ENCODE measurements at places on chromosomes 2 and 18. TPM values are rescaled to one million over a fixed set of nuclear protein-coding genes. Genes with fewer than 3 reads are reported as not detected.

- no peaks in the 10 kb centered on the region for H3K4me1 ChIP-seq
- no peak overlapping the region for H3K4me3 ChIP-seq
- no peak overlapping the region for H3K27ac ChIP-seq
- H3K36me3 ChIP-seq, result no peaks in the 10 kb centered on the region
- no peaks in the 10 kb centered on the region for H3K27me3 ChIP-seq
Observed at GRCh38 chr2:228657807-228658402, 476.4 kb upstream of the SPHKAP start.

DNA sequence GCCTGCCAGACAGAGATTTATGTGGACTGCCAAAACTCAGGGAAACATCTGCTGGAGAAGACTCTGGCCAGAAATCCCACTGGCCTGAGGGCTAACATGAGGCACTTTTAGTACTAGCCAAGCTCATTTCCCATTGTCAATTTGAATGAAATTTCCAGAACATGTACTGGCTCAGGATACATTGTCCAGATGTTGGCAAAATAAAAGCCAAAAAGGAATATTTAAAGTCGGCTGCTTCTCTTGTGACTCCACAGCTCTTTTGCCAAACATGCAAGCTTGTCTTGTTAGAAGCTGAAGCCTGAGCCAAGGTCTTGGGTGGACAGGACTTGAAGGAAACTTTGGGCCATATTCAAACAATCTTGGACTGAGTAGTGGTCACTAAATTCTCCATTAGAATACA, 215.5 kb downstream of the NCKAP5 start:
- no peak for DNase-seq
- H3K27me3 ChIP-seq, result no peaks in the 10 kb centered on the region
- H3K4me1 ChIP-seq, result no peaks in the 10 kb centered on the region
- no peak overlapping the region for H3K4me3 ChIP-seq
- H3K27ac ChIP-seq, result no peak overlapping the region

- H3K4me1 ChIP-seq, result peaks cover 12% of the 10 kb centered on the region
- no peaks in the 10 kb centered on the region for H3K36me3 ChIP-seq
- H3K27me3 ChIP-seq, result no peaks in the 10 kb centered on the region
Observed at GRCh38 chr2:62817995-62818713, 112.6 kb downstream of the EHBP1 start.

DNA sequence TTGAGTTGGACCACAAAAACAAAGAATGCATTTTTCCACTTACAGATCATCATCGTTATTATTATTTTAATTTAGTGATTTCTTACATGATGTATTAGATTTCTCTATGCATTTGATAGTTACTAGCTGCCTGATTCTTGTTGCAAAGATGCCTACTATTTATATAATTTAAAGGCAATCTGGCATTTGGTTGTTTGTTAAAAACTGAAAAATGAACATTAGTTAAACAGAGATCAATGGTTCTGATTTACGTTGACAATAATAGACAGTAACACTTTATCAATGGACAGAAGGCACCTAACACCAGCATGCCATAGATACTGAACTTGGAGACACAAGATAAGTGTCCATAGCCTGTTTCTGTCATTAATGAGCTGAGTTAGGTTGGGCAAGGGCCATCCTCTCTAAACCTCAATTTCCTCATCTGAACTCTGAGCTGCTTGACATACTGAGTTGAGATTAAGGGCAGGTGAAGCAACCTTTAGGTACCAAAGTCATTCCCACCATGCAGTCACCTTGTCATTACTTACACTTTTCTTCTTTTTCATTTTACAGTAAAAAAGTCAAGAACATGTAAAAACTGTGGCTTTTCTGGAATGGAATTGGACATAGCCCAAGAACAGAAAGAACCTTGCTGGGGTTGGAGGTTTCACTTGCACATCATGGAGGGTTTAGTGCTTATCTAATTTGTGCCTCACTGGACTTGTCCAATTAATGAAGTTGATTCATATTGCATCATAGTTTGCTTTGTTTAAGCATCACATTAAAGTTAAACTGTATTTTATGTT, 3.1 kb downstream of the CCL20 start:
- H3K36me3 ChIP-seq, result no peaks in the 10 kb centered on the region
- no peak overlapping the region for H3K27ac ChIP-seq
- H3K4me1 ChIP-seq, result peaks cover 21% of the 10 kb centered on the region
- no peak for DNase-seq
- H3K4me3 ChIP-seq, result no peak overlapping the region

- no peaks in the 10 kb centered on the region for H3K36me3 ChIP-seq
- no peaks in the 10 kb centered on the region for H3K27me3 ChIP-seq
- no peaks in the 10 kb centered on the region for H3K4me1 ChIP-seq
- no peak overlapping the region for H3K4me3 ChIP-seq
- DNase-seq, result no peak
- H3K27ac ChIP-seq, result no peak overlapping the region
Observed at GRCh38 chr2:133138693-133139092, 429.6 kb downstream of the NCKAP5 start.

- H3K36me3 ChIP-seq, result peaks cover 24% of the 10 kb centered on the region
- no peak for DNase-seq
- H3K4me3 ChIP-seq, result peak overlapping the region; percentile 100
- no peaks in the 10 kb centered on the region for H3K27me3 ChIP-seq
- peak overlapping the region; percentile 96 for H3K27ac ChIP-seq
Observed at GRCh38 chr2:38375696-38376345, 1.3 kb downstream of the ATL2 start.

GRCh38 chr18:79717059-79717458, 37.5 kb downstream of the CTDP1 start:
- H3K27ac ChIP-seq, result no peak overlapping the region
- no peak overlapping the region for H3K4me3 ChIP-seq
- H3K4me1 ChIP-seq, result no peaks in the 10 kb centered on the region
- no peak for DNase-seq
- H3K36me3 ChIP-seq, result peaks cover 63% of the 10 kb centered on the region

DNA sequence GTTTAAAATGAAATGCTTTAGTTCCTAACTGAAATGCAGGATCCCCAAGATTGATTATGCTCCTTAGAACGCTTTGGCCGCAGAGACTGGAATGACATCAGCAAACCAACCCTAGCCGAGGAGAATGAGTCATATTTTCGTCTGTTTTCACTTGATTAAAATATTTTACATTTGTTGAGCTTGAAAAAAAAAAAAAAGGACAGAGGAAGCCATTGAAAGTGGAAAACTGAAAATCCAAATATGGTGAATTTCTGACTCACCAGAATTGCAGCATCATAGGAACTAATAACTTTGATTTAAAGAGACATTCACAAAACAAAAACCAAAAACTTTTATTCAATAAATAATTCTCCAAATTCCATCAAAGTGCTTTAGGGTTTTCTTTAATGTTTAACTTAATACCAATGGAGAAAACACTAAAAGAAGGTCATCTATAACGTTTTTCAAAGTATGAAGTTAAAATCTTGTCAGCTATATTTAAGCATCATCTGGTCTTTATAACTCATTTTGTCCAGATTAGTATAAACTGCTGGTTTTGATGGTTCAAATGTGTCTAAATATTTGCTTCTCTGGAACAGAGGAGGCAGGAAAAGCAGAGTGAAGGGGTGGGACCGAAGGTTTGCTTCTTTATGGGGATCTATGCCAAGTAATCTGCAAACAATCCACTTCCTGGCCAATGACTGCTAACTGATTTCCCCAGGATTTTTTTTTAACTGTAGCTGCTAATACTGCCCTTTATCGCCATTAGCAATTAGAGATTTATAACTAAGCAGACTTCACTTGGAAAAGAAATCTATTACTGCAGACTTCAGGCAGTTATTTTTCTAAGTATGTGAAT, 30.9 kb upstream of the COL5A2 start:
- DNase-seq, result peak; percentile 69
- H3K4me1 ChIP-seq, result peaks cover 40% of the 10 kb centered on the region
- H3K27ac ChIP-seq, result peak overlapping the region; percentile 97
- no peaks in the 10 kb centered on the region for H3K36me3 ChIP-seq
- no peaks in the 10 kb centered on the region for H3K27me3 ChIP-seq

DNA sequence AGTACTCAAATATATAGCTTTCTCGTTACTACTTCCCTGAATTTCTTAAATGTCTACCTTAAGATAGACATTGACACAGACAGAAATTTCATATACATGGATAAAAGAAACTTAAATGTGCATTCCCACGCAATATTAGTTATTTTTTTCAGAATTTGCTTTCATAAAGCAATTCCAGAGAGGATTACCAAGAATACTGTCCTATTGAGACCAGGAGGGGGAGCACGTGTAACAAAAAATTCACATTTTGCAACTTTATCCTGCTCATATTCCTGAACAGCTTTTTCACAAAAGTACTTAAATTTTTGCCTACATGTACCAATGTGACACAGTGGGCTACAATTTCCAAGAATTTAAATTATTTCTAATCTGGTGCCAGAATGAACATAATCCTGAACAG, 30.7 kb upstream of the ERCC3 start:
- H3K4me3 ChIP-seq, result no peak overlapping the region
- no peaks in the 10 kb centered on the region for H3K4me1 ChIP-seq
- DNase-seq, result peak; percentile 38
- H3K36me3 ChIP-seq, result peaks cover 53% of the 10 kb centered on the region

GRCh38 chr2:35582637-35583036, 772.9 kb upstream of the CRIM1 start:
- no peaks in the 10 kb centered on the region for H3K36me3 ChIP-seq
- no peak for DNase-seq
- no peak overlapping the region for H3K4me3 ChIP-seq

- peaks cover 17% of the 10 kb centered on the region for H3K4me1 ChIP-seq
- DNase-seq, result no peak
- no peaks in the 10 kb centered on the region for H3K27me3 ChIP-seq
- no peaks in the 10 kb centered on the region for H3K36me3 ChIP-seq
Observed at GRCh38 chr2:217618744-217619143, 384.1 kb downstream of the TNS1 start.

GRCh38 chr2:157743051-157743450, 114.4 kb upstream of the ACVR1C start:
- no peak overlapping the region for H3K27ac ChIP-seq
- no peak for DNase-seq
- H3K4me3 ChIP-seq, result no peak overlapping the region
- peaks cover 7% of the 10 kb centered on the region for H3K36me3 ChIP-seq

GRCh38 chr2:58866040-58866439, 624.9 kb upstream of the FANCL start:
- H3K36me3 ChIP-seq, result no peaks in the 10 kb centered on the region
- H3K4me1 ChIP-seq, result no peaks in the 10 kb centered on the region
- DNase-seq, result no peak
- no peak overlapping the region for H3K4me3 ChIP-seq
- no peaks in the 10 kb centered on the region for H3K27me3 ChIP-seq

DNA sequence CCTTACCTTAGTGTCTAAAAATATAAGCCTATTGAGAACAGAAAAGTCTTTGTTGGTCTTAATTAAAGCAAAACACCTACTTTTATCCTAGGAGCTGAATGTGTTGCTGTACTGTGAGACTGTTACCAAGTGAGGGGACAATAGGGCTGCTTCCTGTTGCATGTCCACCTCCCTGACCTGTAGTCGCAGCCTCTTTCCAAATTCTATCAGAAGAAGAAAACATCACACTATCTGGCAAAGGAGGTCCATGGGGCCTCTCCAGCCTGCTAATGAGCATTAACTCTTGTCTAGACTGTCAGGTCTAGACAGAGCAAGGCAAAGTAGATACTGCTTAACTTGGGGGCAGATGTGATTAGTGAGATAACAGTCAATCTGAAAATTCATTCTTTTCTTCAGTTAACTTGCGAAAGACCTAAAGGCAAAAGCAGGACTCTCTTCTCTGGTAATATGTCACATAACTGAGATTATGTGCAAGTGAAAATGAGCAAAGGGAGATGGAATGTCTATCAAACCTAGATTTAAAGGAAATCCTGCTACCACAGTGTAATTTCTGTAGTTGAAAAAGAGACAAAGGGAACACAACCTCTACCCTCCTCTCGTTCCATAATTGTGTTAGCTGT, 66.9 kb downstream of the CDH20 start:
- no peak for DNase-seq
- no peaks in the 10 kb centered on the region for H3K4me1 ChIP-seq
- H3K27ac ChIP-seq, result no peak overlapping the region
- H3K27me3 ChIP-seq, result no peaks in the 10 kb centered on the region
- H3K36me3 ChIP-seq, result no peaks in the 10 kb centered on the region

GRCh38 chr2:100237770-100238169, 84.5 kb downstream of the LONRF2 start:
- peaks cover 13% of the 10 kb centered on the region for H3K4me1 ChIP-seq
- H3K27ac ChIP-seq, result no peak overlapping the region
- no peaks in the 10 kb centered on the region for H3K36me3 ChIP-seq
- DNase-seq, result no peak

- DNase-seq, result peak; percentile 12
- H3K4me1 ChIP-seq, result peaks cover 11% of the 10 kb centered on the region
- H3K4me3 ChIP-seq, result no peak overlapping the region
- H3K27ac ChIP-seq, result no peak overlapping the region
- H3K27me3 ChIP-seq, result no peaks in the 10 kb centered on the region
Observed at GRCh38 chr2:11876436-11876835, 130.0 kb downstream of the LPIN1 start.

- no peaks in the 10 kb centered on the region for H3K36me3 ChIP-seq
- H3K4me1 ChIP-seq, result no peaks in the 10 kb centered on the region
- H3K27me3 ChIP-seq, result peaks cover 5% of the 10 kb centered on the region
- H3K4me3 ChIP-seq, result no peak overlapping the region
- no peak for DNase-seq
- no peak overlapping the region for H3K27ac ChIP-seq
Observed at GRCh38 chr2:130915595-130916437, 79.1 kb downstream of the ARHGEF4 start.

DNA sequence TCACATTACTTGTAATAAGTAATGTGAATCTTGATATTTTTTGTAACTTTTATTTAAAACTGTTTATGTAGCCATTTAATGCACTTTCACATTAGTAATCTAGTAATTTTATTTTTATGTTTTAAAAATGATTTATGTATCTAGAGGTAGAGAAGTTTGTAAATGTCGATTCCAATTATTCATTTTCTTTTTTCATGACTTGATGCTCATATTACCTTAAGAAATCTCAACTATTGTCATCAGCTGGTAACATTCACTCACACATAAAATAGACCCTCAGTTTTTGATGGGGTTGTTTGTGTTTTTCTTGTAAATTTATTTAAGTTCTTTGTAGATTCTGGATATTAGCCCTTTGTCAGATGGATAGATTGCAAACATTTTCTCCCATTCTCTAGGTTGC, 351.7 kb upstream of the CDH7 start:
- H3K4me3 ChIP-seq, result no peak overlapping the region
- H3K27me3 ChIP-seq, result no peaks in the 10 kb centered on the region
- H3K36me3 ChIP-seq, result no peaks in the 10 kb centered on the region
- no peaks in the 10 kb centered on the region for H3K4me1 ChIP-seq
- H3K27ac ChIP-seq, result no peak overlapping the region

DNA sequence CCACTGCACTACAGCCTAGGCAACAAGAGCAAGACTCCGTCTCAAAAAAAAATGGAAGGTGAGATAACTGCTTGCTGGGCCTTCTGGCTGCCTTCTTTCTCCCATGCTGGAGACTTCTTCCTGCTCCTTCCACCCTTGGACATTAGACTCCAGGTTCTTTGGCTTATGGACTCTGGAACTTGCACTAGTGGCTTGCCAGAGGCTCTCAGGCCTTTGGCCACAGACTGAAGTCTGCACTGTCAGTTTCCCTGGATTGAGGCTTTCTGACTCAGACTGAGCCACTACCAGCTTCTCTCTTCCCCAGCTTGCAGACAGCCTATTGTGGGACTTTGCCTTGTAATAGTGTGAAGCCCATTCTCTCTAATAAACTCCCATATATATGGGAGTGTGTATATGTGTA, 118.5 kb upstream of the SLC14A2 start:
- no peak overlapping the region for H3K4me3 ChIP-seq
- DNase-seq, result no peak
- no peaks in the 10 kb centered on the region for H3K36me3 ChIP-seq
- no peaks in the 10 kb centered on the region for H3K4me1 ChIP-seq
- H3K27me3 ChIP-seq, result no peaks in the 10 kb centered on the region

The EVX2 gene
- not detected for total RNA-seq

The IL37 gene
- not detected for total RNA-seq

The TAF4B gene
- total RNA-seq, result 2.7 TPM

The ARHGAP28 gene
- 1.9 TPM for total RNA-seq

The DHRS9 gene
- total RNA-seq, result 0.11 TPM

The FKBP7 gene
- 70.7 TPM for total RNA-seq

The CHMP1B gene
- total RNA-seq, result 32.9 TPM

The CDC42EP3 gene
- total RNA-seq, result 33.6 TPM
